NCI-H510A treated with DMSO at 0.1 percent for 48 hours (cell line): ENCODE measurements at places on chromosomes 12 and 14.

DNA sequence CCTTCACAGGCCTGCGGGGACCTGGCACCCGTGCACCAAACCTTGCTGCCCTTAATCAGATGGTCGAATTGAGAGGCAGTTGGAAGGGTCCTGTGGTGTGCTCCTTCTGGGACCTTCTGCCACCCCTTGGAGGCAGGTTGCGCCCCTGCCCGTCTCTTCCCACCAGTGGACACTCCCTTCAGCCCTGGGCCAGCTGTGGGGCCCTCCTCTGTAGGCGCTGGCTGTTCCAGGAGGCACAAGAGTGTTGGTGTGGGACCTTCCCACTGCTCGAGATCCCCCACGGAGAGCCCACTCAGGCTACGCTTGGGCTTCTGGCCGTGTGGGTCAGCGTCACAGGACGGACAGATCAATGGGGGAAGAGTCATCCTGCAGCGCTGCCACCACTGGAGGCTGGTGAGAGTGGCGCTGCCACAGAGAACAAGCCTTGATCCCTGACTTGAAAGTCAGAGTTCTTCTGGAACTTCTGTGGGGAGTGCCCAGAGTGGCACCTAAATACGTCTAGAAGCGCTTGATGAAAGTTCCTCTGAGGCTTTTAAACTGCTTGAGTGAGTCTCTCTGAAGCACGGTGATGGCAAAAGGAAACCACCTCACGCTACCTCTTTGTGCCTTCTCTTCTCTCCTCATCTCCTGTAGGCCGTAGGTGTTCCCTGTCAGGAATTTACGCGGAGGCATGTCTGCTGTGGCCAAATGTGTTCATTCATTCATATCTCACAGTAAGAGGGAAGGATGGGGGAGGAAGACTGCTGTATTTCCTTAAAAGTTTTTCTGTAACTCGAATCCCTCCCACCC, 48.3 kb downstream of the TRAF3 start:
- no peak for DNase-seq

DNA sequence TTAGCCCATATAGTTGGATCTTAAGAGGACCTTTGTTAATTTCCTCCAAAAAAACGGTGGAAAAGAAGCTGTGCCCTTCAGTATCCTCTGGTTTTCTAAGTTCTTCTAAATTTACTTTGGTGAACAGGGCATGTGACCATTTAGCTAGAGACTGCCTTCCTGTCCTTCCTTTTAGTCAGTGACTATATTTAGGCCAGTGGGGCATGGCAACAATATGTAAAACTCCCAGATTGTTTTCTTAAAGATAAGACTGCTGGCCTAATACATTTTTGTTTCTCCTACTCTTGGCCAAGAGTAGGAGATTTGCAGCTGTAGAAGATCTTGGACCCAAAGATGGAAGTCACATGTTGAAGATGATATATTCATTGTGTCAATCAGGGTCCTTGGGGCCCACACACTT, 325.1 kb upstream of the DCN start:
- DNase-seq = no peak

DNA sequence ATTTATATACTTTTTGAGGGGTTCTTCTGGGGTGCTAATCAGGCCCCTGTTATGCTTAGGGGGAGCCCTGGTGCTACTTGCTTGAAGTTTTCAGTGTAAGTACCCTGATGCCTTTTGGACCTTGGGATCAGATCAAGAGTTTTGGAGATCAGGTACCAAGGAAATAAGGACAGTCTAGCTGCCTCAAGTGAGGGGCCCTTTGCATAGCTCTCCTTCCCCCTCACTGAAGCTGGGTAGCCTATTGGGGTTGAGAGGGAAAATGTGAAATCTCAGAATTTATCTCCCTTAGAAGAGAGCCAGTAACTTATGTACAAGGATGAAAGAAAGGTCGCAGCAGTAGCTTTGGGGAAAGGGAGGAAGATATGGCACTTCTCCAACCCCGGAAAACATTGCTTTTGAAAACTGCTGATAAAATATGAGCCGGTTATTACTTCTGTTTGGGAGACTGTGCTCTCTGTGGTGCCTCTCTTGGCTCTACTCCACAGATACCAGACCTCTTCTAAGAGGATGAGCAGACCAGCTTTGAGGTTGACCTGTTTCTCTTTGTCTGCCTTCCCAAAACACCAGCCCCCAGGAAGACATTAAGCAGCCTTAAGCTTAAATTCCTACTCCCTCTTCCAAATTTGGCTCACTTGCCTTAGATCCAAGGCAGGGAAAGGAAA, 8.8 kb upstream of the AMHR2 start:
- DNase-seq = no peak

GRCh38 chr12:123971770-123972456, 718 bp downstream of the CCDC92 start:
- DNase-seq = peak; percentile 86

DNA sequence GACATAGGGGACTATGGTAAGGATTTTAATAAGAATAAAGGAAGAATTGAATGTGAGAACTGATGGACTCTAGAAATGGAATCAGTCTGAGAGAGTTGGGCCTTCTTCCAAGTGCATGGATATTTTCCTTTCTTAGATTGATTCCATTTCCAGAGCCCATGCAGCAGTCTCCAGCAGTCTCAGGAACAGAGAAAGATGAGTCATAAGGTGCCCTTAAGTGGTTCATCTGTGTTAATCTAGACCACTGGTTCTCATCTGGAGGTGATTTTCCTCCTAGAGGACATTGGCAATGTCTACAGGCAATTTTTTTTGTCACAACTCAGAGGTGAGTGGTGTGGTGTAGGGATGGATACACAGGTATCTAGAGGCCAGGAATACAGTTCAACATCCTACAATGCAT, 25.9 kb downstream of the TRIM9 start:
- DNase-seq = no peak

DNA sequence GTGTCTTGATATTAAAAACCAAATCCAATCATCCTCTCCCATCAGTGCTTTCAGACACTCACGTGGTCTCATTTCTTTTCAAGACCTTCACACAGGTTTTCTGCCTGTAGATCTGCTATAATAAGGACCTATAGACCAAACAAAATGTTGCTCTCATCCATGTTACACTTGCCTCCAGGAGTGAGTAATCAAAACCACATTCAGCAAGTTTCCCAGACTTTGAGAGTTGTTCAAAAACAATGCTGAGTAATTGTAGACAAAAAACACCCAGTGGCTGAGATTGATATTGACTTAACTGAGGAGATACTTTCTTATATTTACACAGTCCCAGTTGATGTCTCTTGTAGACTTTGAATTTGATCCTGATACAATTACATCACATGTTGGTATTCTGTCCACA, 383.1 kb downstream of the TMEM132D start:
- DNase-seq = peak; percentile 37

DNA sequence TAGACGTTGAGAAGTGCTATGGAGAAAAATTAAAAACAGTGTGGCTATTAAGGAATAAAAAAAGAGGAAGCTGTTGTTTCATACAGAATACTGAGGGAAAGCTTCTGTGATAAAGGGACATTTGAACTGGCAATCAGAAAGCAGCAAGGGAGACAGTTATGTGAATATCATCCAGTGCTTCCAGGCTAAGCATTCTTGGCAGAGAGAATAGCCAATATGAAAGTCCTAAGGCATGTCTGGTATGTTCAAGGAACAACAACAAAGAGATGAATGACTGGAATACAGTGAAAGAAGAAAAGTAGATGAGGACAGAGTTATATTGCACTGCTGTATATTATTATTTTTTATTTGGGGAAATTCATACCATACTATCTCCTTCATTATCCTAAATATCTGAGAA, 23.9 kb downstream of the SCAF11 start:
- no peak for DNase-seq

- no peak for DNase-seq
Observed at GRCh38 chr12:40829738-40830144, 137.5 kb downstream of the CNTN1 start.

DNA sequence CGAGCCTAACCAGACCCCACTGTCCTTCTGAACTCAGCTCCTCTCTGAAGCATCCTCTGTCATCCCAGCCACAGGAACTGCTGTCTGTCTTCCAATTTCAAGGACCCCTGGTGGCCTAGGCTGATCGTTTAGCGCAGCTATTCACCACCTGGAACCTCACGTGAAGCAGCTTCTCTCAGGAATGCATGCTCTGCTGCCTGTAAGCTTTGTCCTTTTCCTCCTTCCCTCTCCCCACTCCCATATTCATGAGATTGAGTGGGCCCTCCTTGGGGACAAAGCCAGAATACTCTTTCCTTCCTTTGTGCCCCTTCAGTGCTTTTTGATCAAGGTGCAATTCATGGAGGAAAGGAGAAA, 17.2 kb downstream of the DPF3 start:
- no peak for DNase-seq

DNA sequence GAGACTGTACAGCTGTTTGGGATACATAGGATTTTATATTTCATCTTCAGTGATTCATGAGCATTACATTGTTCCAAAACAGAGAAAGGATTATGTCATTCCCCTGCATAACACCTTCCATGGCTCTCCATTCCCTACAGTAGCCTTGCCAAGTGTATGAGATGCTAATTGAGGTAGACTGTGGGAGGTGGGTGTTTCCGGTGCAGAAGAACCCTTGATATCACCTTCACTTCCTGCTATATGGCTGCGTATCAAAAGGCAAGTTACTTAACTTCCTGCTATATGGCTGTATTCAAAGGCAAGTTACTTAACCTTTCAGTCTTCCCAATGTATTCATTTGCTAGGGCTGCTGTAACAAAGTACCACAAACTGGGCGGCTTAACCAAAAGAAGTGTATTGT, 11.2 kb downstream of the FAR2 start:
- no peak for DNase-seq

GRCh38 chr12:131466932-131467331, 244.0 kb upstream of the SFSWAP start:
- DNase-seq = no peak

GRCh38 chr12:40103043-40103442, 2.8 kb downstream of the SLC2A13 start:
- no peak for DNase-seq

DNA sequence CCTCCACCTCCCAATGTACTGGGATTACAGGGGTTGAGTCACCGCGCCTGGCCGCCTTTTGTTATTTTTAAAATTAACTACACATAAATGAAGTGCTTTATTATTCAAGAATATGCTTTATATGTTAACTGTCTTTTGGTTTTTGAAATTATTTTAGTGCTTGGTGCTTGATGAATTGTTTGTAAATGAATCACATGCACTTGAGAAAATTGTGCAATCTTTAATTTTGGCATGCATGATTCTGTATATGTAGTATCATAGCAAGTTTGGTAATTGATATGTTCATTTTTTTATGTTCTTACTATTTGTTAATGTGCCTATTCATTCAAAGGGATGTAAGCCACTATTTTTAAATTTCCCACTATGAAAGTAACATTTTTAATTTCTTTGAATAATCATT, 440.9 kb downstream of the NAV3 start:
- DNase-seq = no peak

DNA sequence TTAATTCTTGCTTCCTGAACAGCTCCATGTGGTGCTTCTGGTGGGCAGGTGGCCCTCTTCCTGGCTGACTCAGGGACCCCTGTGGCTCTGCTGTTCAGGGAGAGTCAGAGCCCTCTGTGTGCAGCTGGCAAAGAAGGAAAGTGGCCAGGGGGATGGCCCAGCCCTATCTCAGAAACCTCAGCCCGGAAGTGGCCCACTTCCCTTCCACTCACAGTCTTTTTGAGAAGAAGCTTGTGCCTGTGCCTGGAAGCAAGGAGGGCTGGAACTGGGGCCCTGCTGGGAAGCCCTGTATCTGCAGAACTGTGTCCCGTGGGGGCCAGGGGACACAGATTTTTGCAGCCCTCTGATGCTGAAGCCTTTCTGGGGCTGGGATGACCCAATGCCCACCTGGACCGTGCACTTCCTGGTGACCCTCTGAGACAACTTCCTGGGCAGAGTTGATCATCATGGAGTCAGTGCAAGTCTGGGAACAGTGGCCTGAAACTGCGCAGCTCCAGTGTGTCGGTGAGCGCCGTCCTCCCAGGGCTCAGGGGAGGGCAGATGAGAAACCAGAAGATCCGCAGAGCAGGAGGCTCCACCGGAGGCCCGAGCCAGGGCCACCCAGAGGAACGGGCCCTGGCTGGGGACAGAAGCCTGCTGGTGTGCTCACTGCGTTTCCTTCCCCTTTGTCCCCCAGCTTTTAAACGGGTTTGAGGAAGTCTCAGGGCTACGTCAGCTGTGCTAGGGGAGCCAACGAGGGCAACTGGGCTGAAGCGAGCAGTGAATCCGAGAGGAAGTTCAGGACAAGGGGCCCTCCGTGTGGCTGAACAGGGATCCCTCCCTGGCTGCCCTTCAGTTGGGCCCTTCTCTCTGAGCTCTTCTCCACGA, 217.4 kb upstream of the RTL1 start:
- DNase-seq = no peak

DNA sequence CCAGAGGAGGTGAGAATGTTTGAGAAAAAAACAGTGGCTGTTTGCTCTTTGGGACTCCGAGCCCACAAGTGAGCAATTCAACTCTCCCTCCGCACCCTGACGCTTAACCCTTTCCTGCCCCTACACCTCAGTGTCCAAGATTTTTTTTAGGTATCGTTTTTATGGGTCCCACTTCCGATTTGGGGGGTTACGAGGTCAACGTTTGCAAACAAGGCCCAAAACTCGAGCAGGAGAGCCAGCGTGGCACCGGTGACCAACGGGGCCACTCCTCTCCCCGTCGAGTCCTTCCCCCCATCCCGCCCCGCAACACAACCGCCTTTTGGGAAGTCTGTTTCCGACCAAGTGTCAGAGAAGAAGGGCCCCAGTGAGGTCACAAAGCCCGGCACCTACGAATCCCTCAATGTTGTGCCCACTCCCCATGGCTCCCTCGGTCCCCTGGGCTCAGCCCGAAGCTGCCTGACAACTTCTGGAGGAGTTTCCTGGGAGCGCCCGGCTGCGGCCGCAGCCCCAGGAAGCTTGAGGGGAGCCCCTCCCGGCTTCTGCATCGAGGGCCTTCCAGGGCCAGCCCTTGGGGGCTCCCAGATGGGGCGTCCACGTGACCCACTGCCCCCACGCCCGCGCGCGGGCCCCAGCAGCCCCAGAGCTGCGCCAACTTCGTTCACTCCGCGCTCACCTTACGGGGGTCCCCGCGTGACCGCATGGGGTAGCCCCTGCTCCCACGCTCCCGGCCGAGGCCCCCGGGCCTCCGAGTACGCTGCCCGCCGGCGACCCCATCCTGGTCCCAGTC, 1.2 kb downstream of the CDK2AP1 start:
- DNase-seq = no peak

DNA sequence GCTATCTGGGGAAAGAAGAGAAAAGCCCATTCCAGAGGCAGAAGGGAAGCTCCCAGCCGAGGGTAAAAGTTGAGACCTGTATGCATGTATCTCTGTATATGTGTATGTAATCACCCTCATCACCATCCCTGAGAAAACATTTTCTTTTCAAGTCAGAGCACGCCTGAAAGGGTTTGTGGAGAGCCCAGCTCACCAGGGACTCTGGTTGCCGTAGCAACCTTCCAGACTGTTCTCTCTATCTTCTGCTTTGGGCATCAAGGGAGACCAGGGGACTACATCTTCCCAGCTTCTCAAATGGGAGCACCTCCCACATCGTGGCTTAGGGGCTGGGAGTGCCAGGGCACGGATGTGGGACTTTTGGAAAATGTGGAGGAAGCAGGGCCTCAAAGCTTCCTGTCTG, 93.5 kb downstream of the GALNT8 start:
- no peak for DNase-seq

DNA sequence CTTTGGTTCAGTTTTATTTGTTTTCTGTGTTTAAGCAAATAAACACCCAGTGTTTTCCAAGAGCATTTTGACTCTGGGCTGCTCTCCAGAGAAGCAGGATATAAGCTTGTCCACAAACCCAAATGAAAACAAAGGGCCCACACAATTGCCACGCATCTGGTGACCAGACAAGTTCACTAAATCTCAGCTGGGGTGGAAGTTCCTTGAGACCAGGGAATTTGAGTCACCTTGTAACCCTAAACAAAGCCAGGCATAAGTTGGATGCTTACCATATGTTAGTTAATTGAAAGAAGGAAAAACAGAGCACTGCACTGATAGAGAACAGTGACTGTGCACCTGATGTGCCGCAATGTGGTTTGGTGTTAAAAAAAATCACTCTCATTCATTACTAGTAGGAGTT, 1.6 kb upstream of the TXNRD1 start:
- no peak for DNase-seq
